Activated CD4-positive, alpha-beta T cell treated with anti-CD3 and anti-CD28 coated beads for 1 hour (primary cell): ENCODE measurements at places on chromosomes 2 and 18.

- no peak for DNase-seq
These were observed 21.7 kb upstream of the POLI start for GRCh38 chr18:54247511-54248175.

GRCh38 chr18:2843146-2843545 is 3.7 kb upstream of the EMILIN2 start:
- DNase-seq: no peak

GRCh38 chr2:12452185-12452584 is 264.6 kb upstream of the TRIB2 start:
- no peak for DNase-seq

GRCh38 chr2:109154226-109154625 is 25.2 kb downstream of the SH3RF3 start:
- no peak for DNase-seq

DNA sequence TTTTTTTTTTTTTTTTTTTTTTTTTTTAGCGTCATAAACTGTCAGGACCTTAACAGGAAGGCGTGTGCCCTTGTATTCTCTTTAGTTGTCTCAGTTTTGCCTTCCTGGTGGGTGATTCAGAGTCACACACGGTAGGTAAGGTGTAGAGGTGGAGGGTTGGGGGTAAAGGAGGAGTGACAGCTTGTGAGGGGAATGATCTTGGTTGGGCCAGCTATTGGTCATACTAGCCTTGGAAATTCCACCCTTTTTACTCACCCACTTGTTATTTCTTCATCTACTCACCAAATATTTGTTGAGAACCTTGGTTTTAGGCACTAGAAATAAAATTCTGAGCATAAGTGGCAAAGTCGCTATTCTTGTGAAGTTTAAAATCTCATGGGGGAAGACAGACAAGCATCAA is 22.2 kb downstream of the SMIM21 start:
- no peak for DNase-seq

DNA sequence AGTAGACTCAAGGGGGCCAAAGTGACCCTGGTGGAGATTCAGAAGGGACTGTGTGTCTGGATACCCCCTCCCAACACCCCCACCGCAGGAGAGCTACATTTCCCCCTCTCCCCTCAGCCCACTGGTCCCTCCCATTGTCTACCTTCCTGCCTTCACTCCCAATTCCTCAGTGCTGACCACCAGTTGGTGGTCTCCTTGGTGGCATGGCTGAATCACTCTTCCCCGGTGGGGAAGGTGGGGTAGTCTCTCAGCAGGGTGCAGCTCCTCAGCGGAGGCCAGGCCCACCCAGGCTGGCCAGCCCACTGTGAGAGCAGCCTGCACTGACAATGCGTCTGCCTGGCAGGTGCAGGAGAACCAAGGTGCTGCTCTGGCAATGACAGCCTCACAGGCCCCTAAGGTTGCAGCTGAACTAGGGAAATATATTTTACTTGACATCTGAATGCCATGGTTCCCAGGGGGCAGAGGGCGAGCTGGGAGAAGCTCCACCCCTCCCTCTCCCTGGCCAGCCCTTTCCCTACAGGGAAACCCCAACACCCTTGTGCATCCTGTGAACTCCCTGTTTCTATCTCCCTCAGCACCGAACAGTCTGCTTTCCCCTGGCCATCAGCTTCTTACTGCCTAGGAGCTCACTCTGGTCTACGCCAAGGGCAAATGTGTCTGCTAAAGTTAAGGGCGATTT is 62.6 kb upstream of the PAX8 start:
- DNase-seq: no peak

GRCh38 chr2:176814274-176814673 is 398.3 kb upstream of the HNRNPA3 start:
- DNase-seq: no peak

DNA sequence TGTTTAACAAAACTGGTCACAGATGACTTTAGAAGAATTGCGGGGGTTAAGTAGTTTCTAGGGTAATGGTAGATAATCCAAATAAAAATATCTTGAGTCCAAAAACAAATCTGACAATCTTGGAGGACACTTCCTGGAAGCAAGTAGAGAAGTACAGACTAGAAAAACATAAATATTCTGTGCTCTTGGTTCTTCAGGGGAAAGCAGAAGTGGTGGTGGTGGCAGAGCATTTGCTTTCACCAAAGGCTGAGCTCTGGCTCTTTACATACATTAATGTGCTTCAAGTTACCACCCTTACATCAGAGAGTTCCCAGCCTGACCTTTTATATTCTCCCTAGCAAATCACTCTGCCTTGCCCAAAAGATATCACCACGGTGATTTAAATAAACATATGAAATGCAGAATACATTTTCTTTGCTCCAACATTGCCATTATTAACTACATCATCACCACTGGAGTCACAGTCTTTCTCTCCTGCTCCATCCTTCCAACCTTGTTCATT is 15.3 kb downstream of the PDE11A start:
- DNase-seq: no peak

DNA sequence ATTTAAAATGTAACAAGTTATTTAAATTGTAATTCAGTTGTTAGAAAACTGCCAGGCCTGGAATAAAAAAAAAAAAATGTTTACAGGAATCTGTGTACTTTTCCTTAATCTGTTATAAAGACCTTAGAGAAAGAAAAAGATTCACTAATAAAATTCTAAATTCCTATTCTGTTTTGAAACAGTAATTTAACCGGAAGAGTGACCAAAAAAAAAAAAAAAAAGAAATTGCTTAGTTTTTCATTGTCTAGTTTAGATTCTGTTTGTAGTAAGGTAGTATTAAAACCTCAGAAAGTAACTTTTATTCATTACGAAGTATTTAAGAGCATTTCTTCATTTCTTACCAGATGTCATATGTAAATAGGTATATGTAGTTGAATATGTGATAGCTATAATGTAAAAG is 2.5 kb downstream of the REL start:
- no peak for DNase-seq

- DNase-seq: no peak
These were observed 223.1 kb downstream of the AGAP1 start for GRCh38 chr2:235716875-235717496.

DNA sequence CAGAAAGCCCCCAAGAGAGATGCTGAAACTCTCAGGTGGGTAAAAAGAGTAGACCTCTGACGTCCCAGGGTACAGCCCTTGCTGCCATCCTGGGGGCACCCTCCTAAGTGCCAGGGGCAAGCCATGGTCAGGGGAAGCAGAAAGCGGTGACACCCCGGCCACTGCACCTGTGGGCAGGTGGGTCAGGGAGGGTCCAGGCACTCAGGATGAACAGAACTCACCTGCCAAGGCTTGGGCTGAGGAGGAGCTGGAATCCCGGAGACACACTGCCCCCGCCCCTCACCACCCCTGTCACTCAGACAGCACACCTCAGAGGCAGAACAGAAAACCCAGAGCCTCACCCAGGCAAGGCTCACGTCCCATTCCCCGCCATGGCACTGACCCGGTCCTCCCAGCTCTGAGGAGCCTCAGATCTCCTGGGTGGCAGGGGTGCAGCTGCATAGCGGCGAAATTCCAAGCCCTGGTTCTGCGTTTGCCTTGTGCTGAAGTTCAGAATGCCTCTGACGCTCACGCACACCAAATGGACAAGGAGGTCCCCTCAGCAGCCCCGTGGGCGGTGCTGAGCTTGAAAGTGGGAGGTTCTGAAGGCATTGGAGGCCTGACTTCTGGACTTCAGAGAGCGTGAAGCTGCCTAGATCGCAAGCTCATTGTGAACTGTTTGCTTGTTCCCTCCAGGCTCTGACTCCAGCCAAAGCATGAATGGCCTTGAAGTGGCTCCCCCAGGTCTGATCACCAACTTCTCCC is 4.3 kb downstream of the GPR17 start:
- DNase-seq: no peak

- DNase-seq: no peak
These were observed 1.1 kb downstream of the EFHD1 start for GRCh38 chr2:232634206-232635150.

DNA sequence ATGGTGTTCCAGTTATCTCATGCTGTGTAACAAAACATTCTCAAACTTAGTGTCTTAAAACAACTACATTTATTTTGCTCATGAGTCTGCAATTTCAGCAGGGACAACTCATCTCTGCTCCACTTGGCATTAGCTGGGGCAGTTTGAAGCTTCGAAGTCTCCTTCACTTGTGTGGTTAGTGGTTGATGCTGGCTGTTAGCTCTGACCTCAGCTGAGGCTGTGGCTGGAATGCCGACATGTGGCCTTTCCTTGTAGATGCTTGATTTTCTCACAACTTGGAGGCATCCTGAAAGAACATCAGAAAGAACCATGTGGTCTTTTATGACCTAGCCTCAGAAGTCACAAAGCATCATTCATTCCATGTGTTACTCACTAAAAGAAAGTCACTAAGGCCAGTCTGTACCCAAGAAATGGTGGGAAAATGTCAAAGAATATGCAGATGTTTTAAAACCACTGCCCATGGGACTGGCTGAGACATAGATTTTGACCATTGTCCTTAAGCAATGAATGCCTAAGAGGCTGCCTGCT is 3.8 kb upstream of the TMSB10 start:
- no peak for DNase-seq

DNA sequence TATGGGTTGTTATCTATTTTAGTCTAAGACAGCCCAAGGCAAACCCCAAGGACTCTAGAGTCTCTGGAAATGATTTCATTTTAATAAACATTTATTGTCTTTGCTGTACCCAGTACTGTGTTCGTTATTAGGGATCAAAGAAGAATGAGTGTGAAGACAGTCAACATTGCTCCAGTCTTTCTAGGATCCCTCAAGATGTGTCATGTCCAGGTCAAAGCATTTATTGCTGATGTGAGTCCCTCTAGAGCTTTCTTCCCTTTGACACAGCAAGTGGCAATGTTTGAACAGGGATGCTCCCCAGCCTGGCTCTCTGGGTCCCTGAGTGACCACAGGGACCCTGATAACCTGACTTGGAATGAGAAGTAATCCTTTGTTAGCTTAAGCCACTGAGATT is 123.1 kb upstream of the STK17B start:
- no peak for DNase-seq
